CD4-positive, alpha-beta T cell treated with Interleukin-17A for 4 hours (primary cell): ENCODE measurements at places on chromosomes 5 and 9.

- no peak for DNase-seq
Observed at GRCh38 chr5:147673266-147673665, 109.3 kb downstream of the JAKMIP2 start.

DNA sequence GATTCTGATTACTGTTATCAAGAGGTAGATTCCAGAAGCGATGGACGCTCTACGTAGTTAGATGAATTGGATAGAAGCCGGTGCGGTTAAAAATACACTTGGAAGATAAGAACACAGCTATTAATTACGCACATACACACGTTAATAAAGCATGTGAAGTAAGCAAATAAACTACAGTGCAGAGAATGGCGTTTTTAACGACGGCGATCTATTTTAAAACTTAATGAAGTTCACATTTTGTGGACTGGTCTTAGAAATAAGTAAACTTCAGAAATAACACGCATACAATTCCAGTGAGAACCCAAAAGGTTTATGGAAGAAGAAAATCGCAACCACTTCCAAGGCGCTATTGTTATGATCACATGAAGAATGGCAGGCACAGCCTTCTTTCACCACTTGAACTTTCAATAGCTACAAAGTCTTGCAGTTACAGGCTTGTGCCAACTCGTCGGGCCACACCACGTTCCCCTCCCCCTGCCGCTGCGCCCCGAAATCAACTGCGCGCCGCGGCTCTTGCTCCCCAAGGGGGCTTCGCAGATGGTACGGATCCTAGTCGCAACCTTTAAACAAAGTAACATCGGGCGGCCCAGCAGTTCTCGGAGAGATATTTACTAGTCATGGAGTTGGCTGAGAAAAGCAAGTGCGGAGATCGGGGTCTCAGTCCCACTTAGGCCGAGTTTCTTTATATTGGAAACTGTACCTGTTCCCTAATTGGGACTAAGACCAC lies 866 bp upstream of the SEMA6A start:
- no peak for DNase-seq

- no peak for DNase-seq
Observed at GRCh38 chr9:118303216-118303615, 599.0 kb downstream of the TLR4 start.

GRCh38 chr5:84445049-84445685 lies 60.5 kb upstream of the EDIL3 start:
- no peak for DNase-seq

GRCh38 chr9:124011460-124012301 lies at the start of gene LHX2:
Gene LHX2, plus strand, starts transcription at chr9:124011768. Its CDS starts 581 bp downstream, at chr9:124012349.
- DNase-seq: no peak

DNA sequence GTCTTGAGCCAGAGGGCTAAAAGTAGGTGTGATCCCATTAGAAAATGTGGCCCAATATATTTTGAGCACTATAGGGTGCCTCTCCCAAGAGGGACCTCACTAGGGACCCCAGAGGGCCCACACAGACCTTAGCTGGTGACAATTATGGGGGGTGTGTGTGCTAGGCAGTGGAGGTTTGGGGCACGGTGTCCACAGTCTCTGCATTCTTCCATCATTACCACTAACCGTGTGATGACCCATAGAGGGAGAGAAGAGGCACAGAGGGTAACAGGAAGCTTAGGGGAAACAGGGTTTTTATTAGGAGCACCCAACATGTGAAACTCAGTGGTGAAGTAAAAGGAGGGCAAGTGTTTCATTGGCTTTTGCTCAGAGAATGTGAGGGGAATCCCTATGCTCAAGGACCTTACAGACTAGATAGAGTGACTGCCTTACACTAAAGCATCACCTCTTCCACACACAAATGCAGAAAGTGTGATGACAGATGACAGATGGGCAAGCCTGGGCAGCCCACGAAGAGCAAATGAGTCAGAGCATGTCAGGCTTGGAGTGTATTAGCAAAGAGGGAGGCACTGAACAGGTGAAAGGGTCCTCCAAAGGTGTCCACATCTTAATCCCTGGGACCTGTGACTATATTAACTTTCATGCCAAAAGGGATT lies 2.5 kb upstream of the ACTL7A start:
- no peak for DNase-seq

DNA sequence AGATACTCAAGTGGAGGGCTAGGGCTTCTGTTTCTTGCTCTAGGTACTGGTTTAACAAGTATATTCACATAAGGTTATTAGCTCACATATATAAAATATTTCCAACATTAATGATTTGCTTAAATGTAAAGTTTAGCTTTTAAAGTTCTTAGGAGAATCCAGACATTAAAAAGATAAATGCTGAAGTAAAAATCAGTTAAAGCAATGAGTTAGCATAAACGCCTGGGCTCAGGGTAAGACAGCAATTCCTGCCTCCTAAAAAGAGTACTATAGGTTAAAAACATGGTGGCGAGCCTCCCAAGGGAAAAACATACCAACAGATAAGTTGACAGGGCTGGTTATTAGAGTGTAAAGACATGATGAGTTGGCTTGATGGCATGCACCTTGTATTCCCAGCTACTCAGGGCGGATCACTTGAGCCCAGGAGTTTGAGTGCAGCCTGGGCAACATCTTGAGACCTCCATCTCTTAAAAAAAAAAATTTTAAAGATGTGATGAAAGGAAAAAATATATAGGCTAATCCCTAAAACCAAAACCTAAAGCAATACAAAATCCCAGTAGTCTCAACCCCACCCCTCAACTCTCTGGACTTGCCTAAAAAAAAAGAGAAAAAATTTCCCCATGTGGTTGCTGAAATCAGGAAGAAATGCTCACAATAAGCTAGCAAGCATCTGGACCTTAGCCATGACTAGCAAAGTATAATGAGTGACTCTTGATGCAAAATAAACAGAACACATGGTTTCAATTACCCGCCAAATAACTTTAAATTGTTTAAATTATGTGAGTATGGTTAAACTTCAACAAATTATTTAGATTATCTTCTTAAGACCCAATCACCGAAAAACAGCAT lies 3.6 kb downstream of the GOLPH3 start:
- DNase-seq: no peak

- peak; percentile 23 for DNase-seq
Observed at GRCh38 chr5:102753889-102754766, 977 bp upstream of the PAM start.

DNA sequence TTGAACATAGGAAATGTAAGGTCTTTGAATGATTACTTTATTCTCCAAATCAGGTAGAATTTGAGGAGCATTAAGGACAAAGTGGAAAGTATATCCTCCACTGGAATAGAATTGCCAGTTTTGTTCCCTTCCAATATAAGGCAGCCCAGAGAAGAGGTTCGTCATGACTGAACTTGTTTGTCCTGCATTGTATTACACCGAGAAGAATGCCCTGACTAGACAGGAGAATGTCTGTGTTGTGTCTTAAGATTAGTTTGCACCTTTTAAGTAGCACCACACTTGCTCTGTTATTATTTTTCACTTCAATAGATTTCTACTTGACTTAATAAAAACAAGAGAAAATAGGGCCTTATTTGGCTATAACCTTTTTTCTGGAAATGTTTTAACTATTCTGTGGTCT lies 586.2 kb upstream of the PTGER4 start:
- DNase-seq: no peak

DNA sequence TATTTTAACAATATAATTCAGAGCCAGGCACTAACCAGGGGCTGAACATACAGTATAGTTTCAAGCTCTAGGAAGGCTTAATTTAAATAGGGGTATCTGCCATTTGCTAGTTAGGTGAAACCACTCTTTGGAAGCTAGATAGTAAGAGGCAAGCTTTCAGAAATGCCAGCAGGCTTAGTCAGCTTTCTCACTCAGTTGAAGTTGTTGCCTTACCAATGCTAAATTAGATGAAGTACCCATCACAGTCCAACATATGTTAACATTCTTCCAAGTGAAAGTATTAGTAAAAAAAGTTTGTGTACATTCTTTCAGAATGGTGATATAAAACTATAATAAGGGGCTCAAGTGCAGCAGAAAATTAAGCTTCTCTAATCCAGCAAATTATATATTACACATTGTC lies 215.0 kb downstream of the CNTLN start:
- DNase-seq: no peak

DNA sequence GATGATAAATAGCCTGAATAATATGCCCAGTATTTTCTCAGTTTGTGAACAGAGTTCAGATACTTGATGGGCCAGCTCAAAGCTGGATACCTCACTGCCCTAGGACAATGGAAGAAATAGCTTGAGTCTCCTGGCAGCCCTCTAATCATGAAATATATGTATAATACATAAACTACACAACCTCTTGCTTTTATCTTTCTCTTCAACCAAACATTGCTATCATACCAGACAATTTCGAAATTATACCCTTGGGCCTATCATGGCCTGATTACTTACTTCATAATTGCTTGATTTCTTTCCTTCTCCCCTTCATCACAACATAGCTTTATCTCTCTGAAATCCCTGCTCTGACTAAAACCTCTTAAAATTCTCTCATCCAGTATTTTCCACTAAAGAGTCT lies 1144.9 kb upstream of the C9orf72 start:
- DNase-seq: no peak

GRCh38 chr5:179054036-179054785 lies 6.0 kb upstream of the ZNF354C start:
- no peak for DNase-seq

DNA sequence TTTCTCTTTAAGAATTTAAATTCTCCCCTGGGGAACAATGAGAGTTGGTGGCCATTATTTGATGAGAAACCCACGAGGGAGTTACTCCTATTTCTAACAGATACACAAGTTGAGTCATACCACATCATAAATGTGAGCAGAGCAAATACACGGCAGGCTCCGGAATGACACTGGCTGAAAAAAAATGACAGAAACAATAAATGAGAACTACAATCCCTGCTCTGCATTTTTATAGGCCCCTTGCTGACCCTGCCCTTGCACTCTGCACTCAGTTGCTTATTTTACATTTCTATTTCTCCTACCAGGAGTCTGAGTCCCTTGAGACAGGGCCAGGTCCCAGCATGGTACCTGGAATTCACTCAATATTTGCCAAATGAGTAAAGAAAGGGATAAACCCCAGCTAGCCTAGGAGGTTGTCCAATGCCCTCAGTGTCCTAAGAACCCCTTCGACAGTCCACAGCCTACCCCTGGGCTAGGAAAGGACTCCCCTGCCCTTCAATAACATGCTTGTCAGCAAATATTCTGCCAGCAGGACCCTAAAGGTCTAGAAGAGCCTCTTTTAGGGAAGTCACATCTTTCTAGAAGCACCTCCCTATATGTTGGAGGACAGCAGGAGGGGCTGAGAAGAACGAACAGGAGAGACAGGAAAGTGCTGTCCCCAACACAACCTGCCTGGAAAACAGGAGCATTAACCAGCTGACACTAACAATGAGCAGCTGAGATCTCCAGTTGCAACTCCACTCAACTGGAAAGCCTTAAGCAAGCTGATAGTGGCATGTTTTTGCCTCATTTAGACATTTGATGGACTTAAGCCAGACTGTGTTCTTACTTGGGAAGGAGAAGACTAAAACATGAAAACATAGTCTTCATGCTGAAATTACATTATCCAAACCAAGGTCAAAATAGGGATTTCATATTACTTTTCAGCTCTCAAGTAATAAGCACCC lies 191.2 kb downstream of the ACTL7B start:
- DNase-seq: no peak

- DNase-seq: no peak
Observed at GRCh38 chr5:113022661-113023060, 46.1 kb downstream of the DCP2 start.

- no peak for DNase-seq
Observed at GRCh38 chr9:114925039-114925438, 5.4 kb downstream of the TNFSF8 start.

GRCh38 chr9:95211028-95211427 lies 106.5 kb downstream of the FANCC start:
- DNase-seq: no peak

DNA sequence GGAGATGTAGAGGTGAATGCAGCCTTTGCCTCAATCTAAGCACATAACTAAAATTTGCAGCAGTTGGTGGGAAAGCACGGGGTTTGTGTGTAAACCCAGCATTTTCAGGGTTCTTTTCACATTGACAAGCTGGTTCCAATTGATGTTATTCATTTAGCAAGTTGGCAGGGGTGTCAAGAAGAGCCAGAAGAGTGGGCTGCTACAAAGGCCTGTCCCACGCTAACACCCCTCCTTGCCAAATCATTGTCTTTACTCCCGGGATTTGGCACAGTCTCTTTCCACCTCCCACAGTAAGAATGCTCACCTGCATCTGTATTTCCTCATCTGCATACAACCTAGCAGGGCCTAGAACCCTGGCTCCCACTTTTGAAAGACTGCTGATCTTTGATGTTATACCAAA lies 11.8 kb downstream of the RGMB start:
- no peak for DNase-seq

- DNase-seq: no peak
Observed at GRCh38 chr5:10684303-10685086, 76.5 kb downstream of the DAP start.

DNA sequence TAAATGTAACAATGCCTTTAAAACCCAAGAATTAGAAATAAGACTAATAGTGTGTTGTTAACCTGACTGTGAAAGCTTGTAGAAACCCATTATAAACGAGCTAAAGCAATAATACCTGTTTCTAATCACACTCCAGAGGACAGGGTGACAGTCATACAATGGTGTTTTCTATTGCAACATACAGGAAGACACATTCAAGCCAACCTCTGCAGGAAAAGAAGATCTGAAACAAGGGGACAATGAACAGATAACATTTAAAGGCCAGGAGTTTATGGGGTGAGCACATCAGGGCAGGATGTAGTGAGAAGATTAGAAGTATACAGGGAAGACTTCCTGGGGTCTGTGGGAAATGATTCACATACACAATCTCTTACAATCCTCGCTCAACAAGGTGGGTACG lies 13.8 kb downstream of the BARHL1 start:
- DNase-seq: no peak

- no peak for DNase-seq
Observed at GRCh38 chr5:116154252-116154651, 69.4 kb downstream of the COMMD10 start.

- DNase-seq: no peak
Observed at GRCh38 chr5:126924331-126925033, 105.9 kb downstream of the MARCHF3 start.

DNA sequence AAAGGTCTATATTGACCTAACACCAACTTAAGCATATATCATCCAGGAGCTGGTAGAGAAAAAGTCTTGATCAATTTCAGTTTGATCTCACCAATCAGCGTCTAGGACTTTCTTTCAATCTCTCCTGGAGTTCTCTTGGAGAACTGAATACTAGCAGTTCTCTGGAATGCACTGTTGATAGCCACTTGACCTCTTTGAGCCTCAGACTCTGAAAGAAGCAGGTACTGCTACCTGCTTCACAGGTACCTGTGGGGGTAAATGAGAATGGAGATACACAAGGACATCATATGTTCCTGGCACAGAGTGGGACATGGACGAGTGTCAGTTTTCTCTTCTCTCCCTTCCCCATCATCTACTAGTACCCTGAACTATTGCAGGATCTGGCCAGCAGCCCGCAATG lies 16.0 kb downstream of the CMYA5 start:
- DNase-seq: no peak

DNA sequence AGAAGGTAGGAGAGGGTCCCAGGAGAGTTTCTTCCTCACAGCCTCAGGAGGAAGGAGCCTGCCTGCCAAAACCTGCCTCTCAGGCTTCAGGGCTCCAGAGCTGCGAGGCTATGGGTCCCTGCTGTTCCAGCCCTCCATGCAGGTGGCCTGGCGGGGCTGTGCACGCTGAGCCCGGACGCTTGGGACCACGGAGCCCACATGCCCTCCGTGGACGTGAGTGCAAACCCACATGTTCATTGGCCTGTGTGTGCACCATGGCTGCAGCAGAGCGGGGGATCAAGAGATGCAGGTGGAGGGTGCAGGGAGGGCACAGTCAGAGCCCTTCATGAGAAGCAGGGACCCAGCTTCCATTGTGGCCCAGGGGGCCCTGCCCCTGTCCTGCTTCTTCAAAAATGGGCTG lies 287.3 kb downstream of the IRX2 start:
- DNase-seq: no peak

GRCh38 chr5:168592014-168592368 lies 12.8 kb upstream of the PANK3 start:
- DNase-seq: no peak
